Stimulated activated CD4-positive, alpha-beta T cell treated with anti-CD3 and anti-CD28 coated beads, Interleukin-4, amount 100 ng/mL, for 24 hours (primary cell): ENCODE measurements at places on chromosomes 3 and 15.
A peak's percentile ranks its signal among the peaks of the same experiment; 100 is the strongest.

DNA sequence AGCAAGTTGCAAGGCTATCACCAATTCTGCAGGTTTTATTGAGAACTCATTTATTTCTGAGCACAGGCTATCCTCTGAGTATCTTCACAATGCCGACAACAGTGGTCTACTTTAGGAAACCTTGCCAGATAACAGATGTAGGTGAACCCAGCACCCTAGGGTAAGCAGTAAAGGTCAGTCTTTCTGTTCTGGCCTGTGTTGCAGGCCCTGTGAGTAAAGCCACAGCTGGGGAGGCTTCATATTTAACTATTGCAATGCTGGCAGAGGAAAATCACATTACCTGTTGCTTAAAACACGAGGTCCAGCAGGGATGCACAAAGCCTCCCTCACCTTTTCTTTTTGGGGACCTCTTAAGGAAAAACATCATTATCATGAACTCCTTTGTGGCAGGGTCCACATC lies 55.5 kb downstream of the WHAMM start:
- no peak for DNase-seq

GRCh38 chr3:195543500-195544229 lies 540 bp upstream of the PPP1R2 start:
- DNase-seq: no peak

GRCh38 chr3:169865176-169865767 lies 4.5 kb downstream of the LRRC31 start:
- no peak for DNase-seq

- no peak for DNase-seq
Observed at GRCh38 chr3:39531665-39532064, 64.2 kb downstream of the MOBP start.

GRCh38 chr3:30078736-30079135 lies 527.7 kb upstream of the TGFBR2 start:
- no peak for DNase-seq

GRCh38 chr15:68252925-68253534 lies 23.5 kb upstream of the CLN6 start:
- peak; percentile 52 for DNase-seq

DNA sequence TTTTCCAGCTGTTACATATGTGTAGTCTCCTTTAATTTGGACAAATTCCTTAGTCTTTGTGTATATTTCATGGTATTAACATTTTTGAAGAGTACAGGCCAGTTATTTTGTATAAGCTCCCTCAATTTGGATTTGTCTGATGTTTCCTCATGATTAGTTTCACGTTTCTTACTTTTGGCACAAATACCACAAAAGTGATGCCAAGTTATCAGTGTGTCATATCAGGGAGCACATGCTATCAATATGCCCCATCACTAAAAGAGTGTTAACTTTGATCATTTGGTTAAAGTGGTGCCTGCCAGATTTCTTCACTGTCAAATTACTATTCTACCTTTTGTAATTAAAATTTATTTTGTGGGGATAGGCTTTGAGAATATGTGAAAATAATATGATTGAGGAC lies 14.6 kb downstream of the PCNP start:
- DNase-seq: no peak

DNA sequence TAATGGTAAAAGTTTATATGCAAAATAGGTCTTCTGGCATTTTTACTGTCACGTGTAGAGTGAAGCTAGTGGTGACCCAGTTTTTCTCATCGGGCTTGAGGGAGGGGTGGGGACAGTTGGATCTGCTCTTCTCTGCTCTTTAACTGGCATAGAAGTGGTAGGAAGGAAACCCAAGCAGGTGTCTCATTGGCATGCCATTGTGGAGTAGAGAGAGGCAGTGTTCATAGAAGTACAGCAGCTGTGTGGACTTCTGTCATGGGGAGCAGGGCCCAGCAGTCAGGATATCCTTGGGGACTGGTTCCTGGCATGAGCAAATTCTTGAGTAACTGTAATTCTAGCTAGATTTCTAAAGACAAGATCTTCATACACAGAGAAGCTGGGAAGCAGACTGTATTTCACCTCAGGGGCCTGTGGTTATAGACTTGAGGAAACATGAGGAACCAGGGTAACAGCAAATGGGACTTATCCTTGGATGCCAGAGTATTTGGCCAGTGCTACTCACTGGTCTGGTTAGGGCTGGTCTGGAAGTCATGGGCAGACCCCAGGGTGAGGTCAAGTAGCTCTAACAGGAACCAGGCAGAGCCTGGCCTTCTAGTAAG lies 42.9 kb downstream of the CDIN1 start:
- no peak for DNase-seq

GRCh38 chr3:101811875-101812274 lies 32.9 kb downstream of the NXPE3 start:
- no peak for DNase-seq

- no peak for DNase-seq
Observed at GRCh38 chr3:8538913-8539312, 37.3 kb downstream of the LMCD1 start.

- no peak for DNase-seq
Observed at GRCh38 chr3:121552379-121552778, 6.6 kb upstream of the POLQ start.

GRCh38 chr15:100914876-100915275 lies 4.3 kb upstream of the LRRK1 start:
- no peak for DNase-seq

- no peak for DNase-seq
Observed at GRCh38 chr15:29008846-29009245, 123.1 kb downstream of the APBA2 start.
